ENCODE measurements at places on chromosomes 2 and 18. TPM values are rescaled to one million over a fixed set of nuclear protein-coding genes. Genes with fewer than 3 reads are reported as not detected.

FAM110C gene
- 0.50 TPM for total RNA-seq

- no peaks in the 10 kb centered on the region for H3K36me3 ChIP-seq
- DNase-seq, result peak; percentile 79
- peak overlapping the region; percentile 5 for H3K4me3 ChIP-seq
- H3K27ac ChIP-seq, result no peak overlapping the region
- peaks cover 20% of the 10 kb centered on the region for H3K4me1 ChIP-seq
Observed at GRCh38 chr2:85215448-85216401, 82.5 kb downstream of the TCF7L1 start.

THSD7B gene
- 1.2 TPM for total RNA-seq

FAM124B gene
- total RNA-seq, result 0.15 TPM

- no peak for DNase-seq
- no peak overlapping the region for H3K27ac ChIP-seq
Observed at GRCh38 chr2:220994846-220995245, 577.3 kb downstream of the EPHA4 start.

GRCh38 chr18:48340560-48340959, 68.6 kb downstream of the ZBTB7C start:
- DNase-seq, result no peak
- no peaks in the 10 kb centered on the region for H3K36me3 ChIP-seq
- peaks cover 20% of the 10 kb centered on the region for H3K4me1 ChIP-seq
- no peaks in the 10 kb centered on the region for H3K27me3 ChIP-seq
- no peak overlapping the region for H3K27ac ChIP-seq
- no peak overlapping the region for H3K4me3 ChIP-seq

SP110 gene
- 0.65 TPM for total RNA-seq

STRN gene
- 20.9 TPM for total RNA-seq

- H3K27me3 ChIP-seq, result peaks cover 4% of the 10 kb centered on the region
- H3K27ac ChIP-seq, result no peak overlapping the region
- peaks cover 21% of the 10 kb centered on the region for H3K4me1 ChIP-seq
- peak; percentile 34 for DNase-seq
Observed at GRCh38 chr2:219453671-219454590, 19.3 kb downstream of the SPEG start.

IL36B gene
- total RNA-seq, result not detected

GRCh38 chr2:188475945-188476344, 184.3 kb downstream of the GULP1 start:
- no peak overlapping the region for H3K27ac ChIP-seq
- no peaks in the 10 kb centered on the region for H3K27me3 ChIP-seq
- H3K4me3 ChIP-seq, result no peak overlapping the region
- no peaks in the 10 kb centered on the region for H3K36me3 ChIP-seq
- no peaks in the 10 kb centered on the region for H3K4me1 ChIP-seq
- DNase-seq, result no peak

RPRM gene
- total RNA-seq, result 0.51 TPM
